GM23338 (cell line): ENCODE measurements at places on chromosomes 3 and 15. TPM values are rescaled to one million over a fixed set of nuclear protein-coding genes. Genes with fewer than 3 reads are reported as not detected.

DNA sequence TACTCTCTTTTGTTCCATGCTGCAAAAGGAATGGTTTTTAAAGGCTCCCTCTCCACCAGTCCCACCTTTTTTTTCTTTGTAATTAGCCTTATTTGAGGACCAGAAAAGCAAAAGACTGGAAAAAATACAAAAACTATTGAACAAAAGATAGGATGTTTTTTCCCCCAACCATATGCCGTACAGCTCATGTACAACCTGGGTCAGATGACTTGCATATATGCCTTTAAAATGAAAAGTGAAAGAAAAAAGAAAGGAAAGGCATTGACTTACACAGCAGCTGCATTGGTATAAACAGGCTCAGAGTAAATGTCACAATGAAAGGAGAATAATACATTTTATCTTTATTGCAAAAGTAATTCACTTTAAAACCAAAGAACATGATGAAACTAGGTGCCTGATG is 69.5 kb upstream of the CMC1 start:
- no peaks in the 10 kb centered on the region for H3K36me3 ChIP-seq
- no peak overlapping the region for H3K27ac ChIP-seq
- H3K4me1 ChIP-seq, result no peaks in the 10 kb centered on the region

DNA sequence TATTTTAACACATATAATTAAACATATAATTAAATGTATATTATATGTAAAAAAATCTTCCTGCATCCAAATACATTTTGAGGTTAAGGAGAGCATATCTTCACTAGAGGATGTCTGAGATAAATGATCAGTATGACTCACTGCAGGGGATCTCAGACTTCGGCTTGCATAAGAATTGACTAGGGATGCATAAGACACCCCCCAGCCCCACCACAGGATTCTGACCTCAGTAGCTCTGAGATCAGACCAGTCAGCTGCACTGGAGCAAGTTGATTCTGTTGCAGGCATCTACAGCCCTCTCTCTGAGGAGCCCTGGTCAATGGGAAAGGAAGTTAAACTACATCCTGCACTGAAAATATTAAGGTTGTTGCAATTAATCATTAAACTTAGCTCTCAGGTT is 29.0 kb upstream of the TBC1D21 start:
- H3K27me3 ChIP-seq, result no peaks in the 10 kb centered on the region
- H3K4me3 ChIP-seq, result no peak overlapping the region
- H3K36me3 ChIP-seq, result no peaks in the 10 kb centered on the region
- peaks cover 13% of the 10 kb centered on the region; the same call in 1 of the 2 replicates for H3K4me1 ChIP-seq

DNA sequence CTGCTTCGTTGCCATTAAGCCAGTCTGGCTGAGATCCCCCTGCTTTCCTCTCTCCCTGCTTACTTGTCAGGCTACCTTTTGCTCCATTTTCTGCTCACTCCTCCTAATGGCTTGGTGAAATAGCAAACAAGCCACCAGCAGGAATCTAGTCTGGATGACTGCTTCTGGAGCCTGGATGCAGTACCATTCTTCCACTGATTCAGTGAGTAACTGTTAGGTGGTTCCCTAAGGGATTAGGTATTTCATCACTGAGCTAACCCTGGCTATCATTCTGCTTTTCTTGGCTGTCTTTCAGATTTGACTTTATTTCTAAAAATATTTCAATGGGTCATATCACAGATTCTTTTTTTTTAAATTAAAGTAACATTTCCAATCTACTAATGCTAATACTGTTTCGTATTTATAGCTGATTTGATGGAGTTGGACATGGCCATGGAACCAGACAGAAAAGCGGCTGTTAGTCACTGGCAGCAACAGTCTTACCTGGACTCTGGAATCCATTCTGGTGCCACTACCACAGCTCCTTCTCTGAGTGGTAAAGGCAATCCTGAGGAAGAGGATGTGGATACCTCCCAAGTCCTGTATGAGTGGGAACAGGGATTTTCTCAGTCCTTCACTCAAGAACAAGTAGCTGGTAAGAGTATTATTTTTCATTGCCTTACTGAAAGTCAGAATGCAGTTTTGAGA is 25.0 kb downstream of the CTNNB1 start:
- peaks cover 18% of the 10 kb centered on the region; the same call in 1 of the 2 replicates for H3K4me1 ChIP-seq
- no peaks in the 10 kb centered on the region for H3K27me3 ChIP-seq
- no peak for DNase-seq
- H3K27ac ChIP-seq, result no peak overlapping the region
- no peak overlapping the region for H3K4me3 ChIP-seq

- no peaks in the 10 kb centered on the region for H3K36me3 ChIP-seq
- no peak overlapping the region for H3K4me3 ChIP-seq
- H3K4me1 ChIP-seq, result no peaks in the 10 kb centered on the region
- no peak for DNase-seq
- H3K27me3 ChIP-seq, result no peaks in the 10 kb centered on the region
These were observed 228.9 kb downstream of the SNRPN start for GRCh38 chr15:25183581-25184251.

DNA sequence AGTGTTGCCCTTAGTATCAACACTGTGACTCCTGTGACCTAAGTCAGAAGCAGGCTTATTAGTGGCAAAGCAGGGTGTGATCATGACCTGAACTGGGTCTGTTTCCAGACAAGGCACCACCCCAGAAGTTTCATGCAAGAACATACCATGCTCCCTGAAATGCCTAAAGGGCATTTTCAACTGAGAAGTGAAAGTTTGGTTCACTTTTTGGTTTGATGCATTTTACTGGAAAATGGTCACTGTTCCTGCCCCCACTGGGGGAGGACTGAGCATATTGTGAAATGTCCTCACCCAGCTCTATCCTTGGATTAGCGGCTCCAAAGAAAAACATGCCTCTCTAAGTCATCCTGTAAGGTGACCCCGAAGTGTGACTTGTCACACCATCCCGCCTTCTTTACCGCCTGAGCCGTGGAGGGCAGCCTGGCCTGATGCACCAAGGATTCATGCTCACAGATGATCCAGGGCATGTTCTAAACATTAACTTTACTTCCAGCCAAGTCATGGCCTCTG is 3.1 kb upstream of the FAM240A start:
- no peaks in the 10 kb centered on the region for H3K27me3 ChIP-seq
- DNase-seq, result no peak
- peak overlapping the region; percentile 61; the same call in 1 of the 2 replicates for H3K27ac ChIP-seq
- no peaks in the 10 kb centered on the region for H3K36me3 ChIP-seq

TICRR gene
- 37.1 and 42.3 TPM in 2 replicates for total RNA-seq

DNA sequence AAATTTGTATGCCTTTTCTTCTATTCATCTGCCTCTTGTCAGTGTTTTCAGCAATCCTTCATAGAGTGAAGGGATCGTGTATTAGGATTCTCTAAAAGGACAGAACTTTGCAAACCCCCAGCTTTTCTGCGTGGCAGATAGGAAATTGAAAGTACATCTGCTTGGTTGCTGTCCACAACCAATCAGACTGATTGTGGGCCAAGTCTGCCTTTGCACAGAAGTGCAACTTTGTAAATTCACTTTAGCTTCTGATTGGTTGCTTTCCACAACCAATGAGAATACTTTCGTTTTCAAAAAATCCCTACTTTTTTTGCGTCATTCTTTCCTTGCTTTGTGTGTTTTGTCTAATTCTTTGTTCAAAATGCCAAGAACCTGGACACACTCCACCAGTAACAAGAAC is 847.4 kb downstream of the FHIT start:
- H3K4me1 ChIP-seq, result peaks cover 12% of the 10 kb centered on the region
- H3K4me3 ChIP-seq, result no peak overlapping the region
- no peaks in the 10 kb centered on the region for H3K27me3 ChIP-seq
- H3K36me3 ChIP-seq, result no peaks in the 10 kb centered on the region; the same call in 1 of the 2 replicates

GRCh38 chr3:127728417-127729015 is 55.8 kb downstream of the ABTB1 start:
- H3K36me3 ChIP-seq, result no peaks in the 10 kb centered on the region
- H3K4me3 ChIP-seq, result no peak overlapping the region
- no peak overlapping the region for H3K27ac ChIP-seq
- no peaks in the 10 kb centered on the region for H3K27me3 ChIP-seq

- DNase-seq, result no peak
- H3K4me3 ChIP-seq, result no peak overlapping the region
- no peaks in the 10 kb centered on the region for H3K27me3 ChIP-seq
- H3K27ac ChIP-seq, result no peak overlapping the region
- H3K4me1 ChIP-seq, result no peaks in the 10 kb centered on the region
These were observed 33.2 kb downstream of the TUBGCP4 start for GRCh38 chr15:43404130-43404529.

BTLA gene
- not detected in 2 replicates for total RNA-seq

GRCh38 chr3:13574083-13574797 is 25.3 kb downstream of the FBLN2 start:
- H3K4me1 ChIP-seq, result no peaks in the 10 kb centered on the region
- H3K4me3 ChIP-seq, result no peak overlapping the region
- H3K27me3 ChIP-seq, result no peaks in the 10 kb centered on the region
- no peaks in the 10 kb centered on the region for H3K36me3 ChIP-seq

GRCh38 chr3:6807967-6808588 is 52.8 kb upstream of the GRM7 start:
- DNase-seq, result peak; percentile 5
- H3K4me1 ChIP-seq, result no peaks in the 10 kb centered on the region
- no peaks in the 10 kb centered on the region; the same call in 1 of the 2 replicates for H3K36me3 ChIP-seq
